ENCODE measurements at places on chromosomes 6 and 20.

GRCh38 chr6:117481926-117482239 is 591 bp upstream of the DCBLD1 start:
- no peak for DNase-seq

DNA sequence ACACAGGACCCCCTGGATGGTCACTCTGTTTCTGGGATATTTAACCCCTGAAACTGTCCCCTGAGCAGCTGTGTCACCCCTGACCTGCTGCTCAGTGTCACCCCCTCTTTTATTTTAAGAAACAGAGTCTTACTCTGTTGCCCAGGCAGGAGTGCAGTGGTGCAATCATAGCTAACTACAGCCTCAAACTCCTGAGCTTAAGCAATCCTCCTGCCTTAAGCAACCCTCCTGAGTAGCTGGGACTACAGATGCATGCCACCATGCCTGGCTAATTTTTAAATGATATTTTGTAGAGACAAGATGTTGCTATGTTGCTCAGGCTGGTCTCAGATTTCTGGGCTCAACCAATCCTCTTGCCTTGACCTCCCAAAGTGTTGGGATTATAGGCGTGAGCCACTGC is 21.5 kb upstream of the GTSF1L start:
- DNase-seq: no peak

GRCh38 chr6:32692019-32692418 is 25.6 kb upstream of the HLA-DQB1 start:
- no peak for DNase-seq

- no peak for DNase-seq
Measured at GRCh38 chr6:27890445-27891319, 21.5 kb downstream of the OR2B2 start.

DNA sequence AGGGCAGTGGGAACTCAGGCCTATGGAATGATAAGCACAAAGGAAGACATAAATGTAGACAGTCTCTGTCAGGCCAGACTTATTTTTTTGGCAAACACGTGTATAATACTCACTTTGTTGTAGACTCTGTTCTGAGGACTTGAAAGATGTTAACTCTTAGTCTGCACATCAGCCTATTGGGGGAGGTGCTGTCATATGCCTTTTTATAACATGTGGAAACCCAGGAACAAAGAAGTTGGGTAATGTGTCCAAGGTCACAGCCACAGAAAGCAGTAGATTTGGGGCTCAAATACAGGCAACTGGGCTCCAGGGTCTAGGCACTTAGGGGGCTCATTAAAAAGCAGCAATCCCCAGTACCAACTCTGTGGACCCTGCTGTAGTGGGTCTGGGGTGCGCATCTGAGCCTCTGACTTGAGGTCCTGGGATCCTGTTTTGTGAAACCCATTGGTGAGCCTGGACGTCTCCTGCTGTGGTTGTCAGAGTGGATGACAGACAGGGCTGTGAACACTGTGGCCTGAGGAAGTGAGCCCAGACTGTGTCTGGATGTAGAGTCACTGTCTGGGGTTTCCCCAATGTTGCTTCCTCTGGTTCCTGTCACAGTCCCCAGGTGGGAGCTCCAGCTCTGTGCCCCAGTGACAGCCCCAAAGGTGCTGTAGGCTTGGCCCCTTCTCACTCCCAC is 50.0 kb downstream of the CDH26 start:
- DNase-seq: no peak

DNA sequence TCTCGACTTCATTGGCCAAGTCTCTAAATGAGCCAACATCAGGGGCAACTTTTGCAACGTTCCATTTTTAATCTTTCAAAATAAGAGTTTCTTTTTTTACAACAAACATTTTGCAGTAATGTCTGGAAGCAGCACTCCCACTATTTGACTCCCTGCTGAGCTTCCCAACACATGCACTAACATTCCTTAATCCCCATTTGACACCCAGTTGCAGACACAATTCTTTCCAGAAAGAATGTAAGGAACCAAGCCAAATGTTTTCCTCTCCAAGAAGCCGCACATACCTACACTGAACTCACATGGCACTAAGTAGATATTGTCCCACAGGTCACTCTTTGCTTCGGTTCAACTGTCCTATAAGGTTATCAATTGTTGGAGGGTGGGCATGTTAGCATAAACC is 165.6 kb downstream of the GRM1 start:
- DNase-seq: no peak

All from stimulated activated CD4-positive, alpha-beta T cell treated with anti-CD3 and anti-CD28 coated beads, Interleukin-1b, Interleukin-23, amount 100 ng/mL, for 24 hours (primary cell).